ENCODE measurements at places on chromosomes 16 and 17. TPM values are rescaled to one million over a fixed set of nuclear protein-coding genes. Genes with fewer than 3 reads are reported as not detected.

PIK3R6 gene
- 1.6 TPM for polyA plus RNA-seq

CDK5R1 gene
- polyA plus RNA-seq = 4.9 TPM

SAT2 gene
- 86.3 TPM for polyA plus RNA-seq

HOXB9 gene
- polyA plus RNA-seq = 0.14 TPM

CIBAR2 gene
- polyA plus RNA-seq = 2.2 TPM

C16orf96 gene
- 0.42 TPM for polyA plus RNA-seq

GLIS2 gene
- polyA plus RNA-seq = 23.9 TPM

DUSP3 gene
- 30.9 TPM for polyA plus RNA-seq

C1QTNF8 gene
- not detected for polyA plus RNA-seq

SMPD3 gene
- 3.4 TPM for polyA plus RNA-seq

HOXB13 gene
- not detected for polyA plus RNA-seq

CD79B gene
- polyA plus RNA-seq = 1.9 TPM

SSTR5 gene
- 0.11 TPM for polyA plus RNA-seq

KCNH6 gene
- 1.2 TPM for polyA plus RNA-seq

TRAF4 gene
- 117 TPM for polyA plus RNA-seq

FAM171A2 gene
- 24.0 TPM for polyA plus RNA-seq

CD300LD gene
- not detected for polyA plus RNA-seq

PDIA2 gene
- 0.29 TPM for polyA plus RNA-seq

AGRP gene
- polyA plus RNA-seq = not detected

RNF227 gene
- 2.8 TPM for polyA plus RNA-seq

ESRP2 gene
- 61.6 TPM for polyA plus RNA-seq

IQCK gene
- polyA plus RNA-seq = 24.9 TPM

SLC6A2 gene
- polyA plus RNA-seq = 0.10 TPM

KIF2B gene
- polyA plus RNA-seq = not detected

MRTFB gene
- polyA plus RNA-seq = 34.4 TPM

ARL5C gene
- 0.57 TPM for polyA plus RNA-seq

SBK1 gene
- 16.4 TPM for polyA plus RNA-seq

DEXI gene
- polyA plus RNA-seq = 48.6 TPM

FOXL1 gene
- 5.7 TPM for polyA plus RNA-seq

PLLP gene
- 3.5 TPM for polyA plus RNA-seq

CES2 gene
- polyA plus RNA-seq = 41.8 TPM

OTOP2 gene
- polyA plus RNA-seq = not detected

TBC1D3 gene
- not detected for polyA plus RNA-seq

ARHGAP23 gene
- polyA plus RNA-seq = 49.0 TPM

TP53TG3F gene
- polyA plus RNA-seq = not detected

CLEC18B gene
- 1.2 TPM for polyA plus RNA-seq
